ENCODE measurements at places on chromosomes 4 and X.
A peak's percentile ranks its signal among the peaks of the same experiment; 100 is the strongest.

DNA sequence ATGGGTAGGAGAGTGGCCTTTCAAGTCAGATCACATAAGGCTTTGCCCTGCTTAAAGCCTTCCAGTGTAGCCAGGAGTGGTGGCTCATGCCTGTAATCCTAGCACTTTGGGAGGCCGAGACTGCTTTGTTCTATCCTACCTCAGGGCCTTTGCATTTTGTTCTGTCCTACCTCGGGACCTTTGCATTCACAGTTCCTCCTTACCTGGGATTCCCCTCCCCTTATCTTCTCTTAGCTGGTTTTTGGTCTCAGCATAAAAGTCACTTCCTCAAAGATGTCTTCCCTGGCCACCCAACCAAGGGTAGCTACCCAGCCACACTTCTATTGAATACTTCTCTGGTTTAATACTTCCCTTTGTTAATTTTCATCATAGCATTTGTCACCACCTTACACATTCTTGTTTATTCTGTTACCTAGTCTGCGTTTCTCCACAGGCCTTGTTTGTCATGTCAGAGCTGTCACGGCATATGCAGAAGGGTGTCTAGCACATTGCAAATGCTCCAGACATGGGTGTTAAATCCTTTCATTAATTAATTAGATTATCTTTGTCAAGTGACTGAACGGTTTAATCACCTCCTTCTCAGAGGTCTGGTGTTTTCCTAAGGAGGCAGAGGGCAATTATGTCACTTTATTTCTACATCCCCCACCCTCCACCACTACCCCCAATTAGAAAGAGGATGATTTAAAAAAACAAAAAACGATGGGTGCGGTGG is 11.3 kb upstream of the SETD7 start:
- no peak for DNase-seq

DNA sequence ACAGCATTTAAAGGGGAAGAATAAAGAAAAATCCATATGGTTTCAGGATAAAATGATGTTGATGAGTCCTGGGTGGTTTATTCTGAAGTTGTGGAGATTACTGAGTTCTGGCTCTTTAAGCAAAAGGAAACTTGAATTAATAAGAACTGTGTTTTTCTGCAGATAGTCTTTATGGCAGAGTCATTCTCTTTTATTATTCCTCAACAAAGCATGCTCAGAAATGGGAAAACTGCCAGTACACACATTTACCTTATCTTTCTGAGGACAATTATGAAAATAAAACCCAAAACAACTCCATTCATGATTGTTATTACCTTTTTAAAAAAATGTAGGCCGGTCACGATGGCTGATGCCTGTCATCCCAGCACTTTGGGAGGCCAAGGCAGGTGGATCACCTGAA is 58.5 kb downstream of the ADD1 start:
- DNase-seq = no peak

DNA sequence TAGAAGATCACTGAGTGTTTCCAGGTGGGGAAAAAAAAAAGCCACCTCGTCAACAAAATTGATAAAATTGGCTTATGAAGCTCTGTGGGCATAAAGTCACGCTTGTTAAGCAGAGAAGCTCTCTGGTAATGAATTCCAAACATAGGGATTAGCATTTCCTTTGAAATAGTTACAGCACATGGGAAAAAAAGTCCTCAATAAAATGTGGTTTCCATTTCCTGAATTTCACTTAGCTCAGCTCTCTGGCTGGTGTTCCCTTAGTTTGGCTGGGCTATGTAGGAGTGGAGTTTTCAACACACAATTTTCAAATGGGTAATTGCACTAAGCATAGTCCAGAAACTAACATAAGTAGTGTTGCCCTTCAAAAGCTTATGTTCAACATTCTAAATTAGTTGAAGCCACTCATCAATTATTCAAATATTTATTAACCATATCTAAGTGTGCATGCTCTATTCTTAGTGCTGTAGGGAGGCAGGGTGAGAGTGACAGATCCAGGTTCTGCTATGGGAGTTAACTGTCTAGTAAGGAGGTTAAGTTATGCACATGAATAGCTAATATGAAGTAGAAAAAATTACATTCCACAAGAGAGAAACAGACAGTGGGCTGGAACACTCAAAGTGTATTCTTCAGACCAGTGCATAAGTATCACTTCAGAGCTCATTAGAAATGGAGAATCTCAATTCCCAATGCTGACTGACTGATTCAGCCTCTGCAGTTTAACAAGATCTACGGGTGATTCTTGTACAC is 445.7 kb downstream of the SMARCA1 start:
- DNase-seq = no peak

- DNase-seq = no peak
These were observed 12.5 kb downstream of the SEC24D start for GRCh38 chr4:118823471-118823870.

GRCh38 chr4:24862073-24862751 is 50.6 kb downstream of the CCDC149 start:
- DNase-seq = no peak

- no peak for DNase-seq
These were observed 221.5 kb downstream of the VEGFC start for GRCh38 chr4:176571206-176571605.

DNA sequence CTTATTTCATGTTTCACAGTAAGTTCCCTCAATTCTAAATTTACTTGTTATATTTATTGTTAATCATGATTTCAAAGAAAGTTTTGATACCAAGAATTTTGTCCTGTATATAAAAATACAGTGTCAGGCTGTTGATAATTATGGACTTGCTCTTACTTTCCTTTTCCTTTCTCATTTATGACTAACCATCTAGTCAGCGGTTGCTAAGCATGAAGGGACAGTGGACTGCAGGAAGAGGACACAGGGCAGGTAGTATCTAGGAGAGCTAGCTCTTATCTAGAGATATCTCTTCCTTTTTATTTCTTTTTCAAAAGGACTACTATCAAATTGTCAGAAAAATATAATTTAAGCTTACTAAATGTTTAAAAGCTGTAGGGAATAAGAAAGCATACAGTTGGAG is 1.6 kb downstream of the OPRPN start:
- no peak for DNase-seq

- DNase-seq = no peak
These were observed 128.6 kb downstream of the SHROOM3 start for GRCh38 chr4:76563454-76564122.

GRCh38 chr4:122541996-122542395 is 78.9 kb downstream of the IL21 start:
- DNase-seq = no peak

GRCh38 chr4:78551420-78552351 is at the start of gene ANXA3:
Gene ANXA3, plus strand, starts transcription at chr4:78551770. Its CDS starts 2,704 bp downstream, at chr4:78554474.
- no peak for DNase-seq

- no peak for DNase-seq
These were observed 318.7 kb upstream of the TECRL start for GRCh38 chr4:64727960-64728359.

GRCh38 chrX:66163849-66164411 is at the start of gene HEPH:
Gene HEPH, plus strand, starts transcription at chrX:66164247. Its CDS starts 6,324 bp downstream, at chrX:66170571.
- no peak for DNase-seq

GRCh38 chr4:168197926-168198325 is 105.6 kb downstream of the ANXA10 start:
- DNase-seq = no peak

GRCh38 chr4:86621435-86621834 is 27.3 kb downstream of the PTPN13 start:
- no peak for DNase-seq

- no peak for DNase-seq
These were observed 6.6 kb downstream of the ABCD1 start for GRCh38 chrX:153731117-153731844.

DNA sequence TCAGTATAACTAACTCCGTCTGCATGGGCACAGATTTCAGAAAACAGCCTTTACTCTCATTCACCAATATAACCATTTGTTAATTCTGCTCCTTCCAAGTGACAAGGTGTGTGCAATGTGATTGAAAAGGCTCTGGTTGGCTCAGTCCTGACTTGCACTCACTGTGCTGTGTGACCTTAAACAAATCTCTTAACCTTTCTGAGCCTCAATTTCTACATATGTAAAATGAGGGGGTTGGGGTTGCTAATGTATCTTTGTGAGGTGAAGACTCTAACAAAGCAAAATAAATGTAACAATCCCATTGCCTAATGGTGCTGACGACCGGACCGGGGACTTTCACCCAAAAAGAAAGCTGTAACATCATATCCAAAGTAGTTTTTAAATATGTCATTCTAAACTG is 112.5 kb upstream of the GPC4 start:
- DNase-seq = no peak

GRCh38 chr4:188783606-188784160 is 644.4 kb downstream of the TRIML1 start:
- no peak for DNase-seq

GRCh38 chr4:158529505-158529904 is 7.8 kb downstream of the RXFP1 start:
- DNase-seq = no peak

- no peak for DNase-seq
These were observed 1005.9 kb downstream of the PDHA2 start for GRCh38 chr4:96845819-96846218.

DNA sequence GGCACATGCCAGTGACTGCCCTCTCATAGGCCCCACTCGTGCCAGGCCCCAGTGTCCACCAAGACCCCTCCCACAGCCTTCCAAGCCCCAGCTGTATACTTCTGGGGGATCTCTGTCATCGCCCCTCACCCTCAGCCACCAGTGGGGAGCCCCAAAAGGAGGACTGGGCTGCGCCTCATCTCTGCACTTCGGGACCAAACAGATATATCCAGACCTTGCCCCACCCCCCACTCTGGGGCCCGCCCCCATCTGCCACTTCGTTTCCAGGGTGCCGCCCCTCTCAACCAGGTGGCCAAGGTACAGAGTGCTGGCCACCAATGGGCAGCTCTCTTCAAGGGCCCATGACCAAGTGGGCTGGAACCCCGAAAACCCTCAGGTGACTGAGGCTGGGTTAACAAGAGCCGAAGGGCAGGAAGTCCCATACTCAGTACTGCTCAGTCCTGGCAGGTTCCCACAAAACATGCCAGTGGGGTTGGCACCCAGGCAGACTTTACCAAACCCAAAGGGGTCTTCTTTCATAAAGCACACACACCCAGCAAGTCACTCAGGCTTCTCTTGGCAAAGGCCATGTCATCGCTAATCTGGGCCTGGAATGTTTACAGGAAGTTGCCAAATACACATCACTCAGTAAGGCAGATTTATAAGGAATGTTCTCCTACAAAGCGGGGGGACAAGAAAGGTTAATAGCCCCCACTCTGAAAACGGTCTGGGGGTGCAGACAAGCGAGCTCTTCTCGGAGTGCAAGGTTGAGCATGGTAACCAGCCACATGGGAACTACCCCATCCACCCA is 4.4 kb downstream of the ZFYVE28 start:
- DNase-seq = peak; percentile 41

DNA sequence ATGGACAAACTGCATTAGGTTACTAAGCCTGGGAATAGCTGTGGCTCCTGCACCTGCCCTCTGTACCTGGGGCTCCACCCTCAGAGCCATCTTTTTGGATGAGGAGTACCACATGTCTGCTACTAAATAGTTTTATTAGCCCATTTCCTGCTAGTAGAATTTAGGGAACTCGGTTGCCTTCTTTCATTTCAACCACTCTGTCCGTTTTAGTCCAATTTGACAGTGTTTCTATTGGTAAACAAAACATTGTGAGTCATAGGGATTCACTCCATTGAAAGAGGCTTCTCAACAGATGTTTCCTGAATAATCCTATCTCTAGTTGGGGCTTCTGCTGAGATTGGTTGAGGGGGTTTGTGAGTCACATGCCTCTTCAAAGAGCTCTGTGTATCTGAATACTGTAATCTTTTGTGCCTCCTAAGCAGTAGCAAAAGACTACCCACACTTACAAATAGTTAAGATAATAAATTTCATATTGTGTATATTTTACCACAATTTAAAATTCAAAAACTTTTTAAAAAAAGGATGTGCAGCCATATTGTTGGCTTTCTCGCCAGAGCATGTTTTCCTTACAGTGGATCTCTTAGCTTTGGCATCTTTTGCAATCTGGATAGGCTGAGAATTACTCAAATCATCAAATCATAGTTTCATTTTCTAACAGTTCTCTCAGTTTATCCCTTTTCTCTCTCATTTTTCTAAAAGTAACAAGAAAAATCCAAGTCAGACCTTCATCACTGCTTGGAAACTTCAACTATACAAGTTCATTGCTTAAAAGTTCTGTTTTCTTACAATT is 9.9 kb downstream of the FAM200B start:
- DNase-seq = peak; percentile 27

DNA sequence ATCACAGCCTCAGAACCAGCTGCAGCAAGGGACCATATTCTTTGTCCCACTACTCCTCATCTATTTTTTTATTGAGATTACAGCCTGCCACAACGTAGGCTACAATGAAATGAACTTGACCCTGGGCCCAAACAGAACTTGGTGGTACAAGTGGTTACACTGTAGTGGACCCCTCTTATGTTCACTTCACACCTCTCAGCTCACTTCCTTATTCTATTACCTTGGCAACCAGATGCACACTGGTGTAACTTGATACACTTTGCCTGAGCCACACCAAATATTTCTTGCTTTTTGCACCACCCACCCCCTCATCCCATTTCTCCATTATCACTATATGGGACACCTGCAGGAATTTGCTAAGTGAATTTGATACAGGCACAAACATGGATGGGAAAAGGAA is 105.8 kb downstream of the CXCL13 start:
- DNase-seq = no peak

- DNase-seq = no peak
These were observed 107.0 kb upstream of the STIM2 start for GRCh38 chr4:26753617-26754016.

DNA sequence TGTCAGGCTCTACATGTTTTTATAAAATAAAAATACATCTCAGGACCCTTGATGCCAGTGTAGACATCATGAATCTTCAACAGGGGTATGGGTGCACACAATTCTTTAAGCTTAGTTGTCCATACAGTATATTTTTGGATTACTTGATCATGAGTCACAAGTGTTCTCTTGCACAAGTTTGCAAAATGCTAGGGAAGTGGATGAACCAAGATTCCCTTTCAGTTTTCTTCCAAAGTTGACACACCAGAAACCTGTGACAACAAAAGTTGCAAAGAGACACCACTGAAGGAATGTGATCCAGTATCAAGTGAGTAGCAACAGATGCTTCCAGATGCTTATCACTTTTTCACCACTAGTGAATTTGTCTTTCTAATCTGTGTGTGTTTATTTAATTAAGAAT is 1021.2 kb downstream of the PCDH7 start:
- DNase-seq = no peak

GRCh38 chr4:27714073-27714472 is 853.4 kb downstream of the STIM2 start:
- DNase-seq = no peak

- no peak for DNase-seq
These were observed 15.1 kb downstream of the LRPAP1 start for GRCh38 chr4:3516836-3517730.

DNA sequence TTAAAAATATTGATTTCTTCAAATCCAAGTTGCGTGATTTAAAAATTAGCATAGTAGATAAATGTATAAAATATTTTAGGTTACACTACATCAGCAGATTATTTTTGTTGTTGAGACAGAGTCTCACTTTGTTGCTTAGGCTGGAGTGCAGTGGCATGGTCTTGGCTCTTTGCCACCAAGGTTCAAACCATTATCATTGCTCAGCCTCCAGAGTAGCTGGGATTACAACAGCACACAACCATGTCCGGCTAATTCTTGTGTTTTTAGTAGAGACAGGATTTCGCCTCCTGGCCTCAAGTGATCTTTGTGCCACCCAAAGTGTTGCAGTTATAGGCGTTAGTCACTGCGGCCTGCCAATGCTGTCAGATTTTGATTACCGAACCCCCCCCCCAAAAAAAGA is 1390.5 kb upstream of the TENM3 start:
- no peak for DNase-seq
